AG20443 (cell line): ENCODE measurements at places on chromosomes 3 and 15.

- peak; percentile 34 for DNase-seq
Observed at GRCh38 chr3:29683018-29683993, 402.4 kb downstream of the RBMS3 start.

DNA sequence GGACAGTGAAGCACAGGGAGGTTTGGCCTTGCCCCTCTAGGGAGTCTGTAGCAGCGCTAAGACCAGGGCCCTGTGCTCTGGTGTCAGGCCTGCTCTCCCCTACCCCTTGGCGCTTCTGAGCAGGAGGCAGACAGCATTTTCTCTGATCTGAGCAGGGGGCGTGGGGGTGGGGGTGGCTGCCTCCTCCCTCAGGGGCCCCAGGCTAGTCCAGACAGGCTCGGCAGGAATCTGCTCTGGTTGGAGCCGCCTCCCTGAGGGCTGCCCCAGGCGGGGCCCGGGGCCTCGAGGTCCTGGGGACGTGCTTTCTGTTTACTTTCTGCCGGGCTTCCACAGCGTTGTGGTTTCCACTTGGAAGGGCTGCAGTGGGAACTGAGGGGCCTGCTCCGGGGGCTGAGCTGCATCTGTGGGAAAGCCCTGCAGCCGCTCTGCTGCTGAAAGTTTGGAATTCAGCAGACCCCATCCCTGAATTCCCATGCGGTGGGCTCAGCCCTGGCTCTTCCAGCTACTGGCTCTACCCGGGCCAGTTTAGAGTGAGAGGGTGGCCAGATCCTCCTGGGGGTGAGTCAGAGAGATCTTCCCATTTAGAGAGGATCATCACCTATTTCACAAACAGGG is 105.4 kb downstream of the LINGO1 start:
- peak; percentile 67 for DNase-seq

DNA sequence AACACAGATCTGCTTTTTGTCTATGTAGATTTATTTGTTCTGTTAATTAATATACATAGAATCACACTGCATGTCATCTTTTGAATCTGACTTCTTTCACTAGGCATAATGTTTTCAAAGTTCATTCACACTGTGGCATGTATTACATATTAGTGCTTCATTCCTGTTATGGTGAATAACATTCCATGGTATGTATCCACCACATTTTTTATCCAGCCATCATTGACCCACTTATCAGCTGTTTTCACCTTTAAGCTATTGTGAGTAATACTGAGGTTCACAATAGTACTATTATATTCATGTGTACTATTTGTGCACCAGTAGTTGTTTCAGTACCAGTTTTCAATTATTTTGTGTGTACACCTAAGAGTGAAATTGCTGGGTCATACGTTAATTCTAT is 230.6 kb upstream of the CNTN3 start:
- no peak for DNase-seq

DNA sequence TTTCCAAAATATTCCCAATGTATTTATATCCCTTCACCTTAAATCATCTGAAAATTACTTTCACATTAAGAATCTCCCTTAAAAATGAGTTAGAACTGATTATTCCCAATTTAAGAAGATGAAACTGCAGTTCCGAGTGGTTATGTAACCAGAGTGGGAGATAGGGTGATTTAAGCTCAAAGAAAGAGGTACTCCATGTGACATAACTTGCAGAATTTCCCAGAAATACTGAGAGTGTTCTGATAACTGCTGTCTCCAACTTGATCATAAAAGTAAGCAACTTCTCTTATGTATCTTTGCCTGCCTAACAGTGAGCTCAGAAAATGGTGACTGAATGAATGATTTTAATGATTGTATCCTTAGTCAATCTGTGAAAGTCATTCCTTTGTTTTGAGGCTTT is 32.3 kb downstream of the ARRDC4 start:
- no peak for DNase-seq

DNA sequence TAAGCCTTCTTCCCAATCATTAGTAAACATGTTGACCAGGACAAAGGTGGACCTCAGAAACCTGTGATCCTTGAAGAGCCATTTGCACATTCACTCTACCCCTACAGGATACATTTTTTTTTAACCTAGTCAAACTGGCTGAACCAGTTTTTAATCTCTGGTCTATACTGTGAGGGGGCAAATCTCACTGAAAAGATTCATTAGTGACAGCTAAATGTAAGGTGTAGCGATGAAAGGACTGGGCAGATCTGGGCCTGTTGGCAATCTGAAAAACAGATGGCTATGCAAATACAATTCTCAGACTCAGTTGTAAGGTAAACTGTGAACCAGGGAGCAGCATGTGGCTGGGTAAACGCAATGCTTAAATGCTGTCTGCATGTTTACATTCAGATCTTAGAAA is 75.6 kb upstream of the SNTN start:
- DNase-seq: no peak

DNA sequence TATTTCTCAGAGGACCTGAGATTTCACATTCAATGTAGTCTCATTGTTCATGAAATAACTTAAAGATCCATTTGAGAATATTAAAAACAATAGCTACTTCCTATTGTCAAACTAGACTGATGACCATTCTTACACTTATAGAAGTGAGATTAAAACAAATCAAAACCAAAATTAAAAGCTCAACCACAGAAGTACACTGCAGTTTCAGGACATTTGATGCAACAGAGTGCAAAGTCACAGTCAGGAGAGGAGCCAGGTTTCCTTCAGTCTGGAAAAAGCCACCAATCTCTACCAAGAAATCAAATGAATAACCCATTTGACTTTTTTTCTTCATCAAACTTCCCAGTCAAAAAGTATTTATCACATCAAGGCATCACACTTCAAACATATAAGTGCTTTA is 5.5 kb downstream of the CCPG1 start:
- DNase-seq: no peak

DNA sequence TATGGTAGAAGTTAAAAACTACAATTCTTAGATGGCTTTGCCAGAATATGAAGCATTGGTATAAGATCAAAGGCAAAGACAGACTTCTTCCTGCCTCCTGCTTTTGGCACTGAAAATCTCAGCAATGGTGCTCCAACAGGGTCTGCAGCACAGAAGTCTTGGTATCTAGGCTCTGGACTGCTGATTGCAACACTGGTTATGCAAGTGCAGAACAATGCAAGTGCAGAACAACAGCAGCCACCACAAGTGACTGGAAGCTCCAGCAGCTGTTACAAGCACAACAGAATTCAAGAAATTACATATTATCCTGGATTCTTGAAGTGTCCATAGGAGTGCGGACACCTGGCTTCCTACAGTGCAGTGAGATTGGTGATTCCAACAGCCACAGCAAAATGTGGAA is 33.7 kb downstream of the ZBTB20 start:
- DNase-seq: peak; percentile 49

GRCh38 chr3:146511402-146512134 is 32.8 kb downstream of the PLSCR1 start:
- no peak for DNase-seq
